ENCODE measurements at places on chromosomes 1 and 21.

DNA sequence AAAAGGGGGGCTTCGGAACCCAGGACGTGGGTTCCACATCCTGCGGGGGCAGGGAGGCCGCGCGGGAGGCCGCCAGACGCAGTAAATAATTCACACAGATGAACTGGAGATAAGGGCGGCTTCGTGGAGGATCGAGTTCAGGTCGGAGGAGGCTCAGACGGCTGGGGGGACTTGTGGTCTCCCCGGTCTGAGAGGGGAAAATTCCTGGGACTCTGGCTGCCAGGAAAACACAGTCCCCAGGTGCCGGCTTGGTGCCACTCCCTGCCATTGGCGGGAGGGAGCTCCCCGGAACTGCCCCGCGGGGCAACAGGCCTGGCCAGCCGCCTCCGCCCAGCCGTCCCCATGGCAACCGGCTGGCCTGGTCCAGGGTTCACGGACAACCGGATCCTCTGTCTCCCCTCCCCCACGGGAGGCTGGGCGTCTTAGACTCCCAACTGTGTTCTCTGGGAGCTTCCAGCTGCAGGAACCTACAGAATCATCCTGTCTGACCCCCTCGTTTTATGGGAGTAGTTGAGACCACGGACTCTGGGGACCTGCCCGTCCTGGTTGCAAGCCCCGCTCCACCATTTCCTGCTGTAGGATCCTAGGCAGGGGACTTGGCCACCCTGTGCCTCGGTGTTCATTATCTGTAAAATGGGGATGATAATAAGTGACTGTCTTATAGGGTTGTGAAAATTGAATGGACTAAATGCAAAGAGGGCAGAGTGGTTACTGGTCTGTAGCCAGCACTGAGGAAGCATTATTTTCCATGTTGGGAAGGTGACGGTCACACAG, 9.6 kb downstream of the CAMK2N1 start:
- no peak for DNase-seq

GRCh38 chr21:29826386-29826785, 113.4 kb downstream of the GRIK1 start:
- DNase-seq: no peak

DNA sequence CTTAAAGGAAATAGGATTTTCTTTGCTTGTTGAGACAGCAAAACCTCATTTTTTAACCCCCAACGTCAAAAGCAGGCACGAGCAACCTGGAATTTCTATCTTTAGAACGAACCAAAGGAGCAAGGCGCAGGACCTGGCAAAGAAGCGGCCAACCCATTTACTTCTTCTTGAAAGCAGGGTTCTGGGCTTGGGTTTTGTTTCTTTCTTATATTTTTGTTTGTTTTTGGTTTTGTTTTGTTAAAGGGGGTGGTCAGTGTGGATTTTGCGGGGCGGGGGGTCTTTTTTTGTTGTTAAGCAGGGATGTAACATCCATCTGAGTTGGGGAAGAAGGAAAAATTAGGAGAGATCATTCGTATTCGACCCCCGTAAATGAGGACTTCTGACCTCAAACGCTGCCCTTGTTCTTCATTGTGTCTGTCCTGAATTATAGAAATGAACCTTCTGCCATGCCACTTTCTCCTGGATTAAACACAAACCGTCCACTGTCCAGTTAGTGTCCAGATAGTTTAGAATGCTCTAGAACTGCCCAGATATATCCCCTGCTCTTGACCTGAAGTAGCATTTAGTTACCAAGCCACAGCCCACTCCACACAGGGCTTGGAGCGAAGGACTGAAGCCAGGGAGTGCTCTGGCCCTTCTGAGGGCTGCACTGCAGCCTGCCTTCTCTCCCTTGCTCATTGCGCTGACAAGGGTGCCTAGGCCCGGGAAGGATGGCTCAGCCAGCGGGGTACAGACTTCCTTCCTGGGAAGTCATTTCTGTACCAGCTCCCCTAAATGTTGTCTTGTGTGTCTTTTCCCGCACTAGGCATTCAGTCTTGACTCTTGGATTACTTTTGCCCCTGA, 909 bp upstream of the APP start:
- no peak for DNase-seq

DNA sequence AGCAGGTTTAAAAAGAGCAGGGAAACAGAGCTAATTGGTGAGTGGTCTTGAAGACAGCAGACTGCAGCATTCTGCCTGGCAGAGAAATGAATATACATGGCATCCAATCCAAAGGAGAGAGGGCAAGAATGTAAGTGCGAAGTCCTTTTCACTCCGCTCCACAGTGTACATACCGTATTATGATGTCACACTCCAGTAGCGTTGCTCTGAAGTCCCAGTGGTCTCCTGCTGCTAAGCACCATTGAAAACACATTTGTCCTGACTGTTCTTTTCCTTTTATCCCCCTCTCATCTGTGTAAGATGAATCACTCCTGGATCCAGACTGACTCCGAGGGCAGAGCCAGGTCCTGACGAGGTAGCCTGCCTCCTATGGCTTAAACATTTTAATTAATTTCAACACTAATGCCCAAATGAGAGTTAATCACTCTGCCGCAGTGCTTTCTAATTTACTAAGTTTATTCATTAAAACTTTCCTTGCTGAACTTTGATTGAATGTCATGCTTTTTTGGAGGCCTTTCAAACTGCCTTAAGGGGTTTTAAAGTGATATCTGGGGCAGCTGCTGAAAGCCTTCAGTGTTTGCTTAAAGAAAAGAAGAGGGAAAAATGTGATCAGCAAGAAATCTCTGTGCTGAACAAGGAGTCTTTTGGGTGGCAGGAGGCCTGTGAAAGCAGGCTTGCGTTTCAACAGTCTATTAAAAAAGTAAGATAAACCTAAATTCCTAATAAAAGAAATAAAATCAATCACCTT, 227.2 kb downstream of the ATG4C start:
- no peak for DNase-seq

DNA sequence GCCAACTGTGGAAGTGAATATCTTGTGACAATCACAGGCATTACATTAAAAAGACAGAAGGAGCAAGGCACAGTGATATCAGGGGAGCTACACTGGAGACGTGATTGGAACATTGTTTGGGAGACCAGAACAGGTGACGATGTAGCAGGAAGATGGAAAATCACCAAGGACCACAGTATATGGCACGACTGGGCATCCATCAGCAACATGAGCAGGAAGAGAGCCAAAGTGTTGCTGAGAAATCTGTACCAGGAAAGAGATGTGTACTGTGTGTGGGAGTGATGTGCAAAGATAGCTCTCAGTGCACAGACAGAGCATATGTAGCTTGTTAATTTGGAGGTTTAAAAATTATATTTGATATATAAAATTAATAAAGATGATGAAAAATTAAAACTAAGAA, 790.6 kb upstream of the ADGRL2 start:
- no peak for DNase-seq

- no peak for DNase-seq
Observed at GRCh38 chr1:60034999-60035398, 38.6 kb downstream of the C1orf87 start.

DNA sequence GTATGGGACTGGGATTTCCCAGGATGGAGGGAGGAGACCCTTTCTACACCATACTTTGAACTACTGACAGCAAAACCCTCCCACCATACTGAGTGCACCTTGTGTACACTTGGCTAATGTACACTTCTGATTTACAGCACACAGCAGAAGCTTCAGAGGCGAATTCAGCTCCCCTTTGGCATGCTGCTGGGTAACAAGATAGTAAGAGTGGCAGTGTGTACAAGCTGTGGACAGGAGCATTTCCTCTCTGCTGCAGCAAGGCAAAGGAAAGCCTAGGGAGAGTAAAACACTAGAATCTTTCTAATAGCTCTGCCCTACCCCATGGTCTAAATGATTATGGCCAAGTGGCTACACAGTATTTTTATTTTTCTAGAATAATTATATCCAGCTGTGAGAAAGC, 83.9 kb upstream of the ARTN start:
- DNase-seq: no peak

DNA sequence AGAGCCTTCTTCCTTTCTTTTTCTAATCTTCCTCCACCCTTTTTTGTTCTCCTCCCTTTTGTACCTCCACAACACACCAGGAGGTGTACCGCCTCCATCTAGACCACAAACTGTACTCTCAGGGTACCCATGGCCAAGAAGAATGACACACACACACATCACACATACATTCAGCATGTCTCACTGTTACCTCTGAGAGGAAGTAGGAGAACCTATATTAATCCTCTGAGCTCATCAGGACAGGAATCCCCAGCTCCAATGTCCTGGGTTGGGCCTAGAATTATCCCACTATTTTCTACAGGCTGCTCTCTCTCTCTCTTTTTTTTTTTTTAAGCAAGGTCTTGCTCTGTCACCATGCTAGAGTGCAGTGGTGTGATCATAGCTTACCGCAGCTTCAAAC, 36.7 kb downstream of the ATP2B4 start:
- DNase-seq: no peak

- DNase-seq: no peak
Observed at GRCh38 chr1:89023026-89023425, 360 bp upstream of the GBP3 start.

GRCh38 chr1:200945111-200945510, 50.4 kb downstream of the INAVA start:
- no peak for DNase-seq

- no peak for DNase-seq
Observed at GRCh38 chr1:27489501-27489972, 430 bp downstream of the WASF2 start.

- DNase-seq: no peak
Observed at GRCh38 chr21:14880922-14881321, 183.9 kb downstream of the NRIP1 start.

- DNase-seq: no peak
Observed at GRCh38 chr1:39261712-39262221, 57.3 kb downstream of the MACF1 start.

- no peak for DNase-seq
Observed at GRCh38 chr21:17679002-17679600, 66.4 kb upstream of the BTG3 start.

DNA sequence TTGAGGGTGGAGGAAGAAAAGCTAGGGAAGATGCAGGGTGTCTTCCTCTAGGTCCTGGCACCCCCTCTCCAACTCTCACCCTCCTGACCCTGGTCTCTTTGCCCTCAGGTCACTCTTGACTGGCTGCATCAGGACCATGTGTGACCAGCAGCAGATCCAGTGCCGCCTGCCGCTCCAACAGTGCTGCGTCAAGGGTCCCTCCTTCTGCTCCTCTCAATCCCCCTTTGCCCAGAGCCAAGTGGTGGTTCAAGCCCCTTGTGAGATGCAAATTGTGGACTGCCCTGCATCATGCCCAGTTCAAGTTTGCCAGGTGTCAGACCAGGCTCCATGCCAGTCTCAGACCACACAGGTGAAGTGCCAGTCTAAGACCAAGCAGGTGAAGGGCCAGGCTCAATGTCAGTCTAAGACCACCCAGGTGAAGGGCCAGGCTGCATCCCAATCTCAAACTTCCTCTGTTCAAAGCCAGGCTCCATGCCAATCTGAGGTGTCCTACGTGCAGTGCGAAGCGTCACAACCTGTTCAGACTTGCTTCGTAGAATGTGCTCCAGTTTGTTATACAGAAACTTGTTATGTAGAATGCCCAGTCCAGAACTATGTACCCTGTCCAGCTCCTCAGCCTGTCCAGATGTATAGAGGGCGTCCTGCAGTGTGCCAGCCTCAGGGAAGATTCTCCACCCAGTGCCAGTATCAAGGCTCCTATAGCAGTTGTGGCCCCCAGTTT, 1.8 kb downstream of the KPRP start:
- no peak for DNase-seq

DNA sequence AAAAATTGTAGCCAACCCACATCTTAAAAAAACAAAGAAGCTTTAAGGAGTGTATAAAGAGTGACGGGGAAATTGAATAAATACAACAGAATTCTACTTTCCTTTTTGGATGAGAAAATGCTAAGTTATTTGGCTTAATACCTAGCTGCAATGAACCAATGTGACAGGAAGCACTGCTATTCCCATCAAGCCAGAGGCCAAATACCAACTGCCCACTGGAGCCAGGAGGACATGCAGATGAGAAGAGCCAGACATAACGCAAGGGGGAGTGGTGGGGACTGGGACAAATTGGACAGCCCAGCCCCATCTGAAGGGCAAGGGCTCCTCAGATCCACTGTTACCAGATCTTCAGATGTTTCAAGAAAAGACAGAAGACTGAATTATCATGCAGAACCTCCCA, 25.7 kb downstream of the DNAJC11 start:
- DNase-seq: no peak

DNA sequence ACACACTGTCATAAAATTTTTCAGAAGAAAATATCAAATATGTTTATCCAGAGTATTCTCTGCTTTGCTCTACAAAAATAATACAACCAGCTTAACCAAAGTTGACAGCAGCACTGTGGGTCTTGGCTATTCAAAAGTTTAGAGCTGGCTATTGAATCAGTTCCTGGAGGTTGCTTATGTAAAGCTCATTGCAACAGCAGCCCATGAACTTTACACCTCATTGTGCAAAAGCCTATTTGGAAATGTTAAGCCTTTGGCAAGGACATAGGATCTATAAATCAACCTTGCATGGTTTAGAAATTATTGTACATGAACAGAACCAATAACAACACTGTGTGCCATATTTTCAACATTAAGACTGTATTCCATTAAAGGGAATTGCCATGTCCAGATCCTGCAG, 714.9 kb downstream of the ADGRL2 start:
- DNase-seq: no peak

GRCh38 chr1:219489636-219490035, 123.3 kb downstream of the ZC3H11B start:
- no peak for DNase-seq

GRCh38 chr1:16051039-16051438, 7.5 kb downstream of the CLCNKB start:
- DNase-seq: no peak

GRCh38 chr1:244447024-244447423, 4.7 kb downstream of the ADSS2 start:
- no peak for DNase-seq

GRCh38 chr1:39899611-39900538, 1.8 kb downstream of the MYCL start:
- DNase-seq: no peak

- DNase-seq: no peak
Observed at GRCh38 chr1:163361123-163361934, 39.6 kb downstream of the NUF2 start.

DNA sequence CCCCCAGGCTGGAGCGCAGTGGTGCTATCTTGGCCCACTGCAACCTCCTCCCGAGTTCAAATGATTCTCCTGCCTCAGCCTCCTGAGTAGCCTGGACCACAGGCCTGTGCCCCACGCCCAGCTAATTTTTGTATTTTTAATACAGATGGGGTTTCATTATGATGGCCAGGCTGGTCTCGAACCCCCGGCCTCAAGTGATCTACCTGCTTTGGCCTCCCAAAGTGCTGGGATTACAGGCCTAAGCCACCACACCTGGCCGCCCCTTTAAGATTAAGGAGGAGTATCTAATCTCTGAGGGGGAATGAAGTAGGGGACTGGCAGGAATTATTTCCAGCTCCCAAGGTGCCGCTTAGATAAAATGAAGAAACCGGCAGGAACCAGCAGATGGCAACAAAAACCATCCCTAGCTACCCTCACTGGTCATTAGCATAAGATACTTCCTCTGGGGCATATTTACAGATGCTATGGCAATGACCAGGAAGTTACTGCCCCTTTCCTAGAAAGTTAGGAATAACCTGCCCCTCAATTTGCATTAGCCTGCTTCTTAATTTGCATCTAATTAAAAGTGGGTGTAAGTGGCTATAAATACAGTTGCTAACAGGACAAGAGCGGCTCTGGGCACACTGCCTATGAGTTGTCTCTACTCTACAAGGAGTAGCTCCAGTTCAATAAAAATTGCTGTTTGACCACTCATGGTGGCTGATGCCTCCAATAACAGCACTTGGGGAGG, 7.1 kb upstream of the NSUN4 start:
- no peak for DNase-seq
